ENCODE measurements at places on chromosomes 4 and X.

DNA sequence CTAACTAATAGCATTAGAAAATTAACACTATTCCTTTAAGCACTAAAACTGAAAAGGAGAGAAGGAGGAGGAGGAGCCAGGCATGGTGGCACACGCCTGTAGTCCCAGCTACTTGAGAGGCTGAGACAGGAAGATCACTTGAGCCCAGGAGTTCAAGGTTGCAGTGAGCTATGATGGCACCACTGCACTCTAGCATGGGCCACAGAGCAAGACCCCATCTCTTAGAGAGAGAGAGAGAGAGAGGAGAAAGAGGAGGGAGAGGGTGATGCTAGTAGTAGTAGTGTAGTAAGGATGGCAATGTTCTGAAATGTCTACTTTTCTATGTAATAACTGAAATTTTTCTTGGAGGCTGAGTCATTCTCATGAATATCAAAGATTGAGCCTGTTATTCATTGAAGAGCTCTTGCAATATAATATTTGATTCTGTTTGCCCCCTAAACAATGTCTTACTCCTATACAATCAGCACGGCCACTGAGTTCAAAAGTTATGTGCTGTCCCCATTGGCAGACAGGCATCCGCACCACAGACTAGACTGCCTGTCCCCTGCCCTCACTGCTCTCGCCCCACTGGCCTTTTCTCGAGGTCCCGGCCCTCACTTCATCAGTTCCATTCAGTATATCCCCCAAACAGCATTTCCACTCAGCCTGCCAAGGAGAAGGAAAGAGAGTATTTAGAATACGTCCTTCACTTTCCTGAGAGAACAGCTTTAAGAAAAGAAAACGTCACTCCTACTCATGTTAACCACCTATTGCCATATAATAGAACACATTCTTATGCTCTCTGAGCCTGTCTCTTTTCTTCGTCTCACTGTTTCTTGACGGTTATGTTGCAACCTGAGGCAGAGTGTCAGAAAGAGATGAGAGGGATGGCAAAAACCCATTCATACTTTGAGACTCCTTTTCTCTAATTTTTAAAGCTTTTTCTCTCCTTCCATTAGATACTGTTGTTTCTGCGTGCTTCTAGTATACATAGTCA, 238.1 kb downstream of the PALLD start:
- DNase-seq: no peak

DNA sequence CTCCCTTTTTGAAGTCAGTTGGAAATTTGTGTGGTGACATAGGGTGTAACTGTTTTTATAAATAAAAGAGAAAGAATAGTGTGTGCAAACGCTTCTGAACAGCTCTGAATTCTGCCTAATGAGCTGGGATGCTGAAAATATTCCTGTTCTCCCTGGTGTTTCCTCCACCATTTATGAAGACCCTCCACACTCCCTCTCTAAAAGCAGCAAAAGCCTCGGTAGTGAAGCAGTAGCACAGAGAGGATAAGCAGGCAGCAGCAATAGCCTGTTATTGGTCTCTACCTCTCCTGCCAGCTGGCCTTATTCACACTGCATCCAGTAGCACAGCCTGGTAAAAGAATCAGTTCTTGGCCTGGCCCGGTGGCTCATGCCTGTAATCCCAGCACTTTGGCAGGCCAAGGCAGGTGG, 406.1 kb downstream of the IQCM start:
- DNase-seq: no peak

DNA sequence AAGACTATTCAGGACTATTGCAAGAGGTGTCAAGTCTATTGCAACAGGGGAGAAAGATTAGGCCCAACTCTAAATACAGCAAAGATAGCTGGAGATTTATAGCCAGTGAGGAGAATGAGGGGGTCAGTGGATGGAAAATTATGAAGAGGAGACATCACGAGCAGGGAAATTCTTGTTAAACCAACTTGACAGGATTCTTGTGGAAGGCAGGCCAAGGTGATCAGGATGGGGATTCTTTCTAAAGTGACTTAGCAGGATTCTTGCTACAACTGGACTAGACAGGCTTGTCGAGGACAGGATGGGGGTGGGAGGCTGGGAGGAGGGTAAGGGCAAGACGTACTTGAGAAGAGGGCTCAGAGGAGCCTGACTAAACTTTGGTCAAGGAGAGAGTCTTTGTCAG, 89.0 kb downstream of the PHEX start:
- DNase-seq: no peak

GRCh38 chr4:25970691-25971432, 56.8 kb downstream of the SMIM20 start:
- no peak for DNase-seq

GRCh38 chr4:23770011-23770410, 119.8 kb downstream of the PPARGC1A start:
- DNase-seq: no peak

GRCh38 chrX:50889582-50889981, 21.0 kb upstream of the BMP15 start:
- no peak for DNase-seq

DNA sequence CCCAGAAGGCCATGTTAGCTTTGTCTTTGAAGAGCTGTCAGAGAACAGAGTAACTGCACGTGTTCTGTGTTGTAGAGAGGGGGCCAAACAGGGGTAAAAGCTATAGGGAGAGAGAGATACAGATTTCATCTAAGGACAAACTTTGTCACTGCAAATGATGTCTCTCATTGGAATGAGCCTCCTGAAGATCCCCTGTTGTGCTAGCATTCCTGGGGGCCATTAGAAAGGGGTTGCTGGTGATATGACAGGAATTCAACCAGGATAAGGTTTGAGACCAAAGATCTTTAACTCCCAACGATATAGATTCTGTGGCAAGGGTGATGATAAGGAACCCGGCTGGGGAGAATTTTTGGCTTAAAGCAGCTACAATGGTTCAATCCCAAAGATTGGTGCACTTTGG, 16.8 kb downstream of the MID1 start:
- DNase-seq: no peak

- DNase-seq: no peak
These were observed 58.0 kb downstream of the SPCS3 start for GRCh38 chr4:176377780-176378179.

DNA sequence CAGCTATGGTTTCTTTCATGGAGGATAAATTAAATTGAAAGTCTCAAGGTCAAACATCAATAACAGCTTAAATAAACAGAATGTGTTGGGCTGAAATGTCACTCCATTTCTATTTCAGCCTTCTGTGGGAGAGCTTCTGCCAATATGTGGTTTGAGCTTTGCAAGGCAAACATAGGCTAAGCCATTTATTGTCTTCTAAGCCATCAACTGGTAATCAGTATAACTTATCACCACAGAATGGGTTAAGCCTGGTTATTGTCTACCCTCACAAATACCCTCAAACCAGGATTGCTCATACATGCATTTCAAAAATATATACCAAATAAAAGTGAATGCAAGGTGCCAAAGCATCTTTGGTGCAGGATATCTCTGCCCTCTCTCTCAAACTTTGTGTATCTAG, 52.7 kb downstream of the GABRB1 start:
- DNase-seq: no peak

DNA sequence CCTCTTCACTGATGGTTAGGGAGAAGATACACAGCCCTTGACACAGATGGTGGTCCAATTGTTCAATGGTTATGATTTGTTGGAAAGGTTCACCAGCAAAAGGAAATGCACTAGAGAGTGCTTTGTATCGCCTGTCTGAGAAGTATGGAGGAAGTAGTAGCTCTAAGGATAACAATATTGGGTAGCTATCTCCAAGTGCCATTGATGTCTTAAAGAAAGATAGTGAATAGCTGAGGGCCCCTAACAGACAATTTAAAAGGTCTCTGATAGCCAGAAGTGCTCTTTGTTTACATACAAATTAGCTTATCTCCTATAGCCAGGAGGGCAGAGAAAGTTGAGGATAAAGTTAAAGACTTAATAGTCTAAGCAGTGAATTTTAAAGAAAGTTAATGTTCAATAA, 33.9 kb upstream of the BLTP1 start:
- DNase-seq: no peak

DNA sequence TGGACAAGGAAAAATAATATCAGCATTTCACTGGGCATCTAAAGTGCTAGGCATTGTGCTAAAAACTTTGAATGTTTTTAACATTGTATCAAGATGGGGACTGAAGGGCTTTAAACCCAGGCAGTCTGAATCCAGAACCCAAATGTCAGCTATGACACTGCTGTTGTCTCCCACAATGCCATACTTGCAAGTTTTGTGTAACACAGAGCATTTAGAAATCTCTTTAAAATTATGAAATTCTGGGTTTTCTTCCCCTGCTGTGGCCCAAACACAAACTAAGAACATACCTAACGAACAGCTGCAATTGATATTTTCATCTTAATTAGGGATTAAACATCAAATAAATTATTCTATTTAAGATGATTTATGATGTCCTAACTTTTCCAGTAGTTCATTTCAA, 66.8 kb upstream of the LSM6 start:
- no peak for DNase-seq

DNA sequence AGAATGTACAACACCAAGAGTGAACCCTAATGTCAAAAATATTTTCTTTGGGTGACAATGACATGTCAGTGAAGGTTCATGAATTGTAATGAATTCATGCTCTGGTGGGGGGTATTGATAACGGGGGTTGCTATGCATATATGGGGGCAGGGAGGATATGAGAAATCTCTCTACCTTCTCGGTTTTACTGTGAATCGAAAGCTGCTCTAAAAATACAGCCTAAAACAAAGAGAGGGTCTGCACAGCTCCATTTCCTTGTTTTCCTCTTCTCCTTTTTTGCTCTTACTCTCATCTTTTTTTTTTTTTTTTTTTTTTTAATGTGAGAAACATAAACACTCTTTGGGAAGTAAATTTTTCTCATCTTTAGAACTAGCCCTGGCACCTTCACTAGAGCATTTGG, 85.8 kb downstream of the DCTD start:
- DNase-seq: no peak

DNA sequence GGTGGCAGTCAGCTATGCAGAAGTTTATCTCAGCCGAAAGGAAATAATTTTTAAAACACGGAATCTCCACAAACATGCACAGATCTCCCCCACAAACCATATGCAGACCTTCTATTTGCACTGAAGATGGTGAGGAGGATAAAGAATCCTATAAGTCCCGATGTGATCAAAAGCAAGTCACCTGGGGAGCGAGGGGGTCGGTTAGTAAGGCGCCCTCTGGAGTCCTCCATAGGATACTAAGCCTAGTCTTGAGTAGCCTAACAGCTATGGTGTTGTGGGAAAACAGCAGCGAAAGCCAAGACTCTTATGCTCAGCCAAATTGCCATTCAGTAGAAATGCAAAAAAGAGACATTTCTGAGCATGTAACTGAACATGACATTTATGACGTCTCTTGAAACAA, 210.9 kb downstream of the FRMPD4 start:
- no peak for DNase-seq

GRCh38 chr4:1449833-1450741, 43.8 kb upstream of the NKX1-1 start:
- DNase-seq: no peak

DNA sequence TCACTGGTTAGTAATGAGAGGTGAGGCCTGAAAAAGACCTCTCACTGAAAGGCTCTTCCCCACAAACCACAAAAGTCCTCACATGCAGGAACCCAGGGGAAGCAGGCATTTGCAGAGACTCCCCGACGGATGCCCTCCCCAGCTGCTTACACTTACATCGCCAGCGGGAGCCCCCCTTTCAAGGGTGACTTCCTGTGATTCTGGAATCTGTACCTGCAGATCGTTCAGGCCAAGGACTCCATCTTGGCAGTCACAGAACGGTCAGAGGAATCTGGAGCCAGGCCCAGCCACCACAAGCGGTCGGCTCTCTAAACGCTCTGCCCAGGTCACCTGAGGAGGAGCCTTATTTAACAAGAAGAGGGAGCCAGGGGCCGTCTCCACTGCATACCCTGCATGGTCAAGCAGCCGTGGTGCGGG, 71.3 kb upstream of the STS start:
- DNase-seq: no peak

DNA sequence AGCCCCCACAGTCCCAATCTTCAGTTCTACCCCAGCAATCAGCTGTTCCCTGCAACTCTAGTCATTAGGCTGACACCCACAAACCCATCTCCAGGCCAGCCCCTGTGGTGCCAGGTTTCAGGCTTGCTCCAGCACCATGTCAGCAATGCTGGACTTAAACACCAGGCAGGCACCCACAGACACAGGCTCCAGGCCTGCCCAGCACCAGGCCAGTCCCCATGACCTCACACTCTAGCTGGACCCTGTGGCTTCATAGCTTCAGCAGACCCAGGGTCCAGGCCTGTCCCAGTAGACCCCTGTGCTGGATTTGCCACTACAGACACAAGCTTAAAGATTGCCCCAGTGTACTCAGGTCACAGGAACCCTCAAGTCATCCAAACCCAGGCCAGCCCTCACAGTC, 300.3 kb downstream of the CHIC1 start:
- no peak for DNase-seq

- DNase-seq: no peak
These were observed 11.1 kb downstream of the NIPAL1 start for GRCh38 chr4:48027653-48028052.

DNA sequence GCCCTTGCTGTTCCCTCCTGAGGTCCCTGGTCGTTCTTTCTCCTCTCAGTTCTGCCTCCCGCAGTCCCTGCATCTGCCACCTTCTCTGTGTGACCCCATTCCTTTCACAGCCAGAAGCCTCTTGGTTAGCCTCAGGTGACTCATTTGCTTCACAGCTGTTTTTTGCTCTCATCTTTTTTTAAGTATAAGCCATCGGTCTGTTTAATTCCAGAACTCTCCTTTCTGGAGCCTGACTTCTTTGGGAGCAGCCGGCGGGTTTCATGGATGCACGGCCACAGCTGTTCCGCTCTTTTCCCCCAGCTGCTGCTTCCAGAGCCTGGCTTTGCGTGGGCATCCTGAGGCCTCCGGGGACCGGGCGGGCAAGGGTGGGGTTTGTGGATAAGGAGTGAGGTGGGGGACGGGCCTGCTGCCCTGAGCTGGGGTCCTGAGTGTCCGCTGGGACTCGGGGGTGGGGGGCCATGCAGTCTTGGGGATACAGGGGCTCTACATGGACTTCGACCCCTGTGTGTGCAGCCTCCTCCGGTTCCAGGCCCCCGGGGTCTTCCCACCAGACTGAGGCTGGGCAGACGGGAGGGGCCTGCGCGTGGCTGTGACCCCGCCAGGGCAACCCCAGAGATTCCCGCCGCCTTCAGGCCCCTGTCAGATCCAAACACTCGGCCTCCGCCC, 46.7 kb downstream of the PCGF3 start:
- DNase-seq: no peak

DNA sequence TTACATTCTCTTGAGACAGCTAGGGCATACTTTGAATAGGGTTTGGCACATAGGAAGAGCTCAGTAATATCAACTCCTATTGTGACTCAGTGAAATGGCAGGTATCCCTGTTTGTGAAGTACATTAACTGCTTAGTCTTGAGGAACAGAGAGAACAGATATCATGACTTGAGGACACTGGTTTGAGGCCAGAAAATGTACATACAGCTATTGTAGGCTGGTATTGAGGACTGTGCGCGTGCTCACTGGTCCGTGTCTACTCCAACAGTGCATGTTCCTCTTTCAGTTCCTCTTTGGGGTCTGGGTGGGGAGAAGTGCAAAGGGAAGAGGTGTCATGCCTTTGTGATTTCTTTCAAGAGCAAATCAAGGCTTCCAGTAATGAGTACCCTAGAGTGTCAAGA, 34.6 kb upstream of the TBC1D9 start:
- peak; percentile 6 for DNase-seq

GRCh38 chr4:8378776-8379175, 61.7 kb downstream of the ACOX3 start:
- no peak for DNase-seq

- no peak for DNase-seq
These were observed 286.1 kb upstream of the TENM3 start for GRCh38 chr4:181957088-181957487.

Measured in CD4-positive, alpha-beta T cell treated with Interleukin-2 at 100 ng/mL for 4 hours (primary cell).